ENCODE measurements at places on chromosomes 11 and 22. TPM values are rescaled to one million over a fixed set of nuclear protein-coding genes. Genes with fewer than 3 reads are reported as not detected.

IL17REL gene
- under 0.01 TPM for total RNA-seq

CD6 gene
- not detected for total RNA-seq

BAIAP2L2 gene
- total RNA-seq, result 1.3 TPM

TMEM45B gene
- total RNA-seq, result not detected

DGAT2 gene
- total RNA-seq, result 6.4 TPM

LMO2 gene
- not detected for total RNA-seq

GNAZ gene
- 0.87 TPM for total RNA-seq

MRPL40 gene
- total RNA-seq, result 37.2 TPM

TMEM121B gene
- total RNA-seq, result 0.15 TPM

CHRDL2 gene
- total RNA-seq, result not detected

GAL3ST1 gene
- total RNA-seq, result 0.17 TPM

THY1 gene
- 286 TPM for total RNA-seq

NRIP3 gene
- 21.7 TPM for total RNA-seq

HIC2 gene
- 3.8 TPM for total RNA-seq

APOBEC3H gene
- not detected for total RNA-seq

NELL1 gene
- total RNA-seq, result not detected

RBFOX2 gene
- total RNA-seq, result 218 TPM

ME3 gene
- 44.9 TPM for total RNA-seq

DKK3 gene
- 448 TPM for total RNA-seq

TTC36 gene
- 1.3 TPM for total RNA-seq

WT1 gene
- total RNA-seq, result not detected

OR51B5 gene
- 0.29 TPM for total RNA-seq

MAPK8IP2 gene
- 0.50 TPM for total RNA-seq

HARBI1 gene
- total RNA-seq, result 5.1 TPM

SLC22A6 gene
- not detected for total RNA-seq

PRG3 gene
- total RNA-seq, result not detected

MRGPRF gene
- 77.2 TPM for total RNA-seq

TMEM86A gene
- under 0.01 TPM for total RNA-seq

GAS2 gene
- 0.17 TPM for total RNA-seq

CCDC116 gene
- total RNA-seq, result 0.15 TPM

MYEOV gene
- total RNA-seq, result 8.1 TPM

OSBPL5 gene
- total RNA-seq, result 56.6 TPM

MYBPC3 gene
- total RNA-seq, result not detected

TMEM218 gene
- total RNA-seq, result 30.8 TPM

PAX6 gene
- 0.33 TPM for total RNA-seq

ADAMTS15 gene
- total RNA-seq, result 35.8 TPM

ANO5 gene
- not detected for total RNA-seq

APOBEC3B gene
- total RNA-seq, result 7.4 TPM

SLC2A11 gene
- 7.1 TPM for total RNA-seq

LGALS12 gene
- not detected for total RNA-seq

OR52H1 gene
- total RNA-seq, result 0.73 TPM

NXPE2 gene
- total RNA-seq, result under 0.01 TPM

CTSW gene
- total RNA-seq, result not detected

NAA40 gene
- total RNA-seq, result 9.9 TPM

RPUSD4 gene
- total RNA-seq, result 35.6 TPM

FOLH1 gene
- 0.17 TPM for total RNA-seq

CD248 gene
- total RNA-seq, result 341 TPM

MPPED1 gene
- not detected for total RNA-seq

MAJIN gene
- total RNA-seq, result not detected

BCR gene
- 43.9 TPM for total RNA-seq

BARX2 gene
- not detected for total RNA-seq

LYVE1 gene
- total RNA-seq, result not detected

MS4A4E gene
- total RNA-seq, result not detected

CRYBB3 gene
- not detected for total RNA-seq

GDPD5 gene
- 4.1 TPM for total RNA-seq
